Aorta (tissue), 5 donors: ENCODE measurements at places on chromosomes 2 and 18. TPM values are rescaled to one million over a fixed set of nuclear protein-coding genes. Genes with fewer than 3 reads are reported as not detected.

DNA sequence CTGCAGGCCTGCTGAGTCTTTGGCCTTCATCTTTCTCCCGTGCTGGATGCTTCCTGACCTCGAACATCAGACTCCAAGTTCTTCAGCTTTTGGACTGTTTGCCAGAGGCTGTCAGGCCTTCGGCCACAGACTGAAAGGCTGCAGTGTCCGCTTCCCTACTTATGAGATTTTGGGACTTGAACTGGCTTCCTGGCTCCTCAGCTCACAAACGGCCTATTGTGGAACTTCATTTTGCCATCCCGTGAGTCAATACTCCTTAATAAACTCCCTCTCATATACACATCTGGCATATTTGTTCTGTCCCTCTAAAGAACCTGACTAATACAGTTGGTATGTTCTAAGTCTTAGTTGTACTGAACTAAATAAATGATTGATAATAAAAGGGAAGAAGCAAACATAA lies 702.8 kb upstream of the LINC00305 start:
- H3K4me1 ChIP-seq = no peaks in the 10 kb centered on the region
- H3K27ac ChIP-seq = no peak overlapping the region
- DNase-seq = no peak
- H3K36me3 ChIP-seq = no peaks in the 10 kb centered on the region

DNA sequence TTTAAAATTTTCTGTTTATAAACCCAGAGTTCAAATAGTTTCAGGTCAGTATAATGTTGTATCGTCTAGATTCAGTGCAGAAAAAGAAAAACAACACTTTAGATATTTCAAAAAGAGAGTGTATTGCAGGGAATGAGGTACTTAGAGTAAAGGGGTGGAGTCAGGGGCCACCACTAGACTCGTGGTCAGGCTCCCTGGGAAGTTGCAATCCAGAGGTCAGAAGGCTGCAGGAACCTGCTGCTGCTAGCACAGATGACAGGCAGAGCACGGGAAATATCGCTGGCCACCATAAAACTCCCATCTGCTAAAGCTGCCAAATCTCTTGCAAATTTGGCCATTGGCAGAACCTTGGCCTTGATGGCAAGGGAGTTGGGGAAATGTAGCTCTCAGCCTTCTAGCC lies 64.6 kb downstream of the THNSL2 start:
- H3K4me1 ChIP-seq = no peaks in the 10 kb centered on the region
- H3K36me3 ChIP-seq = no peaks in the 10 kb centered on the region
- peaks cover 1% of the 10 kb centered on the region for H3K27me3 ChIP-seq
- DNase-seq = no peak

GRCh38 chr2:222034058-222034457 lies 264.7 kb downstream of the PAX3 start:
- no peak overlapping the region for H3K27ac ChIP-seq
- H3K27me3 ChIP-seq = no peaks in the 10 kb centered on the region
- H3K4me1 ChIP-seq = no peaks in the 10 kb centered on the region
- no peaks in the 10 kb centered on the region for H3K36me3 ChIP-seq

The SH2D6 gene
- not detected for total RNA-seq

The RGPD4 gene
- 0.33 TPM for total RNA-seq

- H3K36me3 ChIP-seq = no peaks in the 10 kb centered on the region
- H3K27me3 ChIP-seq = no peaks in the 10 kb centered on the region
- no peak overlapping the region for H3K4me3 ChIP-seq
- H3K4me1 ChIP-seq = no peaks in the 10 kb centered on the region
- DNase-seq = no peak
- H3K27ac ChIP-seq = no peak overlapping the region
Measured at GRCh38 chr2:54212456-54212855, 43.6 kb downstream of the TSPYL6 start.

DNA sequence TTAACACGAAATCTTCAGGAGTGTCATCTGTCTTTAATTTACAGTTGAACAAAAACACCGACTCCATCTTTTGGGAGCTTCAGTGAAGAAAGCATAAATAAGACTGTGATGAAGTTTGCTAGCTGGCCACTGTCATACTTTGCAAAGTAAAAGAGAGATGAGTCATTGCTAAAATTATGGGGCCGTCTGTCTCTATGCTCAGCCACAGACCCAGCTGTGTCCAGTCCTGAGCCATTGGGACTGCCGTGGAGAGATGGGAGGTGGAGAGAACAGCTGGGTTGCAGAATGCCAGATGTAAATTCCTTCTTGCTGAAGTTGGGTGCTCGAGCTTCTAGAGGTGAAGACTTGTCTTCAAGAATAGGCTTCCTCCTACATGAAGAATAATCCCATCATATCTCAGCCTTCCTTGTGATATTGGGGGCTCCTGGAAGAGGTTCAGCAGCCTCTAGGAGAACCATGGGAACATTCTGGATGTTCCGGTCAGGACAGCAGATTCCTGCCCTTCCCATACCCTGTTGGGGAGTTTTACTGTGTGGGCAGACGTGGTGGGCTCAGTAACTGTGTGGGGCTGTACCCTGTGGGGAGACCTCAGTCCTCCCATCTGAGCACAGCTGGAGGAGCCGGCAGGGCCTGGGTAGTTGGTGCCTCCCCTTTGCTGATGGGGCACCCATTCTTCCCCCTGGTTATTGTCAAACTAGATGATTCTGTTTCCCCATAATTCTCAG lies 71.1 kb downstream of the LDLRAD4 start:
- DNase-seq = no peak
- H3K36me3 ChIP-seq = no peaks in the 10 kb centered on the region
- peaks cover 1% of the 10 kb centered on the region for H3K4me1 ChIP-seq
- H3K27me3 ChIP-seq = no peaks in the 10 kb centered on the region

GRCh38 chr18:31652877-31653276 lies 31.5 kb downstream of the B4GALT6 start:
- H3K4me3 ChIP-seq = no peak overlapping the region
- H3K36me3 ChIP-seq = no peaks in the 10 kb centered on the region
- no peaks in the 10 kb centered on the region for H3K4me1 ChIP-seq
- no peaks in the 10 kb centered on the region for H3K27me3 ChIP-seq
- H3K27ac ChIP-seq = no peak overlapping the region
- DNase-seq = no peak

The ANKRD62 gene
- not detected for total RNA-seq
